ENCODE measurements at places on chromosomes 13 and 19.

DNA sequence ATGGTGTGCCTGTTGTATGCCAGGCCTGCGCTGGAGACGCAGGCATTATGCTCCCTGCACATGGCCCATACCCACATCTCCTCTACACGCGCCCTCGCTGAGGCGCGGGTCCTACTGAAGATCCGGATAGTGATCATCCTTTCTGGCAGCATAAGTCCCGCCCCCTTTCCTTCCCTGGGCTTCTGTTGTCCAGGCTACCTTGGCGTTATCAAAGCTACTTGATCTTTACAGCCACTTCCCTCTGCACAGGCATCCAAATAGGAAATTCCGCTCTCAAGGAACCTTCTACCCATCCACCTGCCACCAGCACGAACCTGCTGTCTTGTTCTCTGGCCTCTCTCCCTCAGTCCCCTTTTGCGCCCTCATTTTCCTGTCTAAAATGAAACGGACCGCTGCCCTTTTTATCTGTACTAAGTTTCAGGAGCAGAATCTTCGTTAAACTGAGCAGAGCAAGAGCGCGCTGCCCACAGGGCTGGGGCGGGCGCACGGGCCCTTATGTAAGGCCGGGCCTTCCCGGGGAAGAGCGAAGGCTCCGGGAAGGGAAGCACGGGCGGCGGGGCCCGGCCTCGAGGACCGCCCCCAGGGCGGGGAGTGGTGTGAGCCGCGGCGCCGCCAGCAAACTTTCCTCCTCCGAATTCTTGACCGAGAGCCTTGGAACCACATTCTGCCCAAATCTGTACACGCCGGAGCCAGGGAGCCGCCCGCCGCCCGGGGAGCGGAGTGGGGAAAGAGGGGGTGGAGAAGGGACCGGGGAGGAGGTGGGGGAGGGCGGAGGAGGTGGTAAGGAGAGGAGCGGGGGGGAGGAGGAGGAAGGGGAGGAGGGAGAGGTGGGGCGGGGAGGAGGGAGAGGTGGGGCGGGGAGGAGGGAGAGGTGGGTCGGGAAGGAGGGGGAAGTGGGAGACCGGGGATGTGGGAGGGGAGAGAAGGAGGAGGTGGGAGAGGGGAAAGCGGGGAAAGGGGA, 920 bp upstream of the UBE2L5 start:
- peak; percentile 41 for DNase-seq

DNA sequence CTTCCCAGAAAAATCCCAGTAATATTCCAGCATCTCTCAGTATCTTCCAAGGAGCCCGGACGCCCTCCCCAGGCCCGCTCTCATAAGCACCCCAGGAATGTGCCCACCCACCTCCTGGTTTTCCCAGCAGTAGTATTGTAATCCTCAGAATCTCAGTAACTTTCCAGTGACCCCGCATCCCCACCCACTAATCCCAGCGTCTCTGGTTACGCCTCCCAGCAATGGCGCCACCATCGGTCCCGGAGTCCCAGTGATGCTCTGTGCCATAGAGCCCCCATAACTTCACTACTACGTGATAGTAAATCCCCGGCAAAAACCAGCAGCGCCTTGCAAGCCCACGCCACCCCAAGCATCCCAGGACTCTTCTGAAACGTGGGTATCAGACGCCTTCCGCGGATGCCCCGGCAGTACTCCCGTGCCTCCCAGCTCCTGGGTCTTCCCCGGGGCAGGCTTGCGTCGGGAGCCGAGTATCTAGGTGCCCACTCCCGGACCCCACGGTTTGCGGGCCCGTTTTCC, 928 bp upstream of the PNPLA6 start:
- peak; percentile 47 for DNase-seq

- DNase-seq, result no peak
Measured at GRCh38 chr19:48991873-48992580, 1.1 kb downstream of the GYS1 start.

DNA sequence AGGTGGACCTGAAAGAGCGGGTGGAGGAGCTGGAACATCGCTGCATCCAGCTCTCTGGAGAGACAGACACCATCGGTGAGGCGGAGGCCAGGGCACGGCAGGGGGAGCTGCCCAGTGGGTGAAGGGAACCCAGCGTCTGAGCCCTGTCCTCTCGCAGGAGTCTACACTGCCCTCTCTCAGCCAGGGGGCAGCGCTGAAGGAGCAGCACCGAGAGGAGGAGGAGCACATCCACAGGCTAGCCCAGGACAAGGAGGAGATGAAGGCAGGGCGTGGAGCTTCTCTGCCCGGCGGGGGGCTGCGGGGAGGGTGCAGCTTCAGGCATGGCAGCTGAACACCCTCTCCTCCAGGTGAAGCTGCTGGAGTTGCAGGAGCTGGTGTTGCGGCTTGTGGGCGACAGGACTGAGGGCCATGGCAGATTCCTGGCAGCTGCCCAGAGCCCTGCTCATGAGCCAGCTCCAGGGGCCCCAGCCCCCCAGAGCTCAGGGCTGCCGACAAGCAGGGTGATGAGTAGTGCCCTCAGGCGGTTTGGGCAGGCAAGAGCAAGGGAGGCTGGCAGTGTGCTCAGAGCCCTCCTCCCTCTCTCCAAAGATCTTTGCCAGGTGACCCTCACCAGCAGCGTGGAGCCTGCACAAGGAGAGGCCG, 31.4 kb upstream of the ZNF492 start:
- no peak for DNase-seq

- no peak for DNase-seq
Measured at GRCh38 chr13:97446448-97446847, 12.5 kb downstream of the RAP2A start.

DNA sequence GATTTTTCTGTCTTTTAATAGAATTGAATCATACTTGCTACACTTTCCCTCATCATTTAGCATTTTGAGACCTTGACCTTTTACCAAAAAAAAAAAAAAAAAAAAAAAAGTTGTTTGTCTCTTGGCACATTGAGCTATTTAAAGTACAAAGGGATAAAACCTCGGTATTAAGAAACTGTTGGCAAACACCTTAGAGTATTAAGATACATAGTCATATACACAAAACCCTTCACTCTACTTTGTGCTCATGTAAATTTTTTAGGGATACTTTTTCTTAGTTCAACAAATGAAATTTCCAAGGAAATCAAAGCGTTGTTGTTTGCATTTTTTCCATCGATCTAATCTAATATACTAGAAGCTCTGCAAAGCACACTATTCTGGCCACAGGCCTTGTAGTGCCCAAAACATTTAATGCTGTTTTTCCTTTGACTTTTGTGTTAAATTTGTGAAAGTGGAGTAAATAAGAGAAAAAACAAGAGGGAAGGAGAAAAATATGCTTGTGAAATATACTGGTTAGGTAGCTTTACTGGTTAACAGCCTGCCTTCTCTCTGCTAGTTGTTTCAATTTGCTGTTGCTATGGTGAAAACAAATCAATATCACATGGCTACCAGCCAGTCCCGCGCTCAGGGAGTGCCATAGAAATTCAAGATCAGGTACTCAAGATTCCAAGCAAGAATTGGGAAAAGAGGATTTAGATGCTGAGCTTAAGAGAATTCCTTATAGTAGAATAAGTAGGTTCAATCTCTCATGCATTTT, 2.6 kb downstream of the MBNL2 start:
- DNase-seq, result peak; percentile 62

GRCh38 chr19:38513762-38514167, 80.3 kb downstream of the RYR1 start:
- DNase-seq, result peak; percentile 72

DNA sequence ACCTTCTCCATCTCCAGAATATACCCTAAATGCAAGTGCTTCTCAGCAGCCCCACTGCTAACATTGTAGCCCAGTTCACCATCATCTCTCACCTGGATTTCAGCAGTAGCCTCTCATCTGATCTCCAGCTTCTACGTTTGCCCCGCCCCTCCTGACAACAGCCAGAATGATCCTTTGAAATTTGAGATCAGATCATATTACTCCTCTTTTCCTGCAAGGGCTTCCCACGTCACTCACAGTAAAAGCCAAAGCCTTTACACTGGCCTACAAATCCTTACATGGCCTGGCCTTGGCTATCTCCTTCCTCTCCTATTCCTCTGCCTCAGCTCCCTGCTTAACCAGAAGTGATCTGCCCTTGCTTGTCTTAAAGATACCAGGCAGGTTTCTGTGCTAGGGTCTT, 94.3 kb upstream of the NBEA start:
- no peak for DNase-seq

DNA sequence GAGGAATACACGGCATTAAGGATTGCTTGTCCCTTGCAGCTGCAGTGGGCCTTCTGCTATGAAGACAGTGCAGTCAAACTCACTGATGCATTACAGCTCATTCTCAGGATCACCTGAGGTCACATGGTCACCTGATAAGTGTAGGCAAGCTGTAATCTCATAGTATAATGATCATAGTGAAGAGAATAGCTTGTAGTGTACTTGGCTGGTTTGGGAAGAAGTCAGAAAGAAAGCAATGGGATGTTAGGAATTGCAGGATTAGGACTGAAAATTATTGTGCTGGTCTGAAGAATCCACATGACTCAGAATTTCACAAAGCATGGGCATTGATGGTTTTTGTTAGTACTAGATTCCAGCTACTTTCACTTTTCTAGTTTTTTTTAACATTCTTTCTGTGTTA, 76.7 kb downstream of the MBNL2 start:
- DNase-seq, result no peak

DNA sequence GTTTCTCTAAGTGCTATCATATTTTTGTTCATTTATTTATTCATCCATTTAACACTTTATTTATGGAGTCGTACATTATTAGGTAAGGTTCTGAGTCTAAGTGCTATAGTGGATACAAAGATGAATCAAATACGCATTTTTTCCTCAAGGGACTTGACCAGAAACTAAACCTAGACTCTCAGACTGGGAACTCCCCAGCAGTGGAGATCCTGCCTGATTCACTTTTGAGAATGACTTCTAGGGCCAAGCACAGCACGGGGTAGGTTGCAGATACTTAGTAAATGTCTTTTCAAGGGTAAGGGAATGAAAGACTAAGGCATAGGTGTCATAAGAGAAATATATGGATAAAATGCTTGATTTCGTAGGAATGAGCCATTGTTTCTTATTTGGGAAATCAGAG, 7.2 kb downstream of the DNAJC15 start:
- DNase-seq, result no peak
